CD4-positive, alpha-beta T cell treated with Interleukin-15 for 4 hours (primary cell): ENCODE measurements at places on chromosomes 16 and 17.

- DNase-seq: no peak
Measured at GRCh38 chr17:42010898-42011516, 6.2 kb downstream of the DNAJC7 start.

- no peak for DNase-seq
Measured at GRCh38 chr17:41544491-41544892, 16.4 kb upstream of the KRT19 start.

GRCh38 chr16:21566891-21567414, 32.4 kb upstream of the METTL9 start:
- DNase-seq: no peak

DNA sequence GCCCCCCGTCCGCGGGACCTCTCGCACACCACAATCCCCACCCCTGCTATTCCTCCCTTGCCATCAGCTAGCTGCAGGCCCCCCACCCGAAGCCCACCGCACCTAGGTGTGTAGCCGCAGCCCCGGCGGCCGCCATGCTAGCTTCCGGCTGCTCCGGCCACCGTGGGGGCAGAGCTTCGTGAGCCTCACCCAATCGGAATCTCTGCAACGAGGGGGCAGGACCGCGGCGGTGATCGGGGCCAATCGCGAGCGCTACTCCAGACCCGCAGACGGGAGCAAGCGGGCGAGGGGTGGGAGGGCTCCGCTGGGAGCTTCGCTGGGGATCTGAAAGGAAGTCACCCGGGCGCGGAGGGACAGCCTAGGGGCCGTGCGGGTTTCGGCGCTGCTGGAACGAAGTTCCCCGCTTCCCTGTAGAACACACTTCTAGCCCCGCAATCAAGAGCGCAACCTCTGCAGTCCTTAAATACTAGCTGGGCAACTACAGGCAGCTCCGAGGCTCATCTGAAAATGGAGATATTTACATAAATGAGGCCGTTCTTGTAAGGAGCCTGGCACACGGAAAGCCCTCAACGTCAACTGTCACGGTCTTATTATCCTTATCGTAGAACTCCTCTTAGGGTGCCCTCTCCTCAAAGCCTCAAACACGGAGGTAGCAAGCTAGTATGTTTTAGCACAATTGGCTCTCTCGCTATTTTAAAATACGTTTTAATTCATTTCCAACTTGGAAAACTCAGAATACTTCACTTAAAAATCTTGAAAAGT, at the start of gene PIGS:
PIGS (minus strand) TSS at position 164 of the 762 bp plus-strand sequence; CDS start at position 136, 28 bp downstream.
- DNase-seq: peak; percentile 88

GRCh38 chr16:50809561-50809960, 67.7 kb downstream of the CYLD start:
- no peak for DNase-seq

DNA sequence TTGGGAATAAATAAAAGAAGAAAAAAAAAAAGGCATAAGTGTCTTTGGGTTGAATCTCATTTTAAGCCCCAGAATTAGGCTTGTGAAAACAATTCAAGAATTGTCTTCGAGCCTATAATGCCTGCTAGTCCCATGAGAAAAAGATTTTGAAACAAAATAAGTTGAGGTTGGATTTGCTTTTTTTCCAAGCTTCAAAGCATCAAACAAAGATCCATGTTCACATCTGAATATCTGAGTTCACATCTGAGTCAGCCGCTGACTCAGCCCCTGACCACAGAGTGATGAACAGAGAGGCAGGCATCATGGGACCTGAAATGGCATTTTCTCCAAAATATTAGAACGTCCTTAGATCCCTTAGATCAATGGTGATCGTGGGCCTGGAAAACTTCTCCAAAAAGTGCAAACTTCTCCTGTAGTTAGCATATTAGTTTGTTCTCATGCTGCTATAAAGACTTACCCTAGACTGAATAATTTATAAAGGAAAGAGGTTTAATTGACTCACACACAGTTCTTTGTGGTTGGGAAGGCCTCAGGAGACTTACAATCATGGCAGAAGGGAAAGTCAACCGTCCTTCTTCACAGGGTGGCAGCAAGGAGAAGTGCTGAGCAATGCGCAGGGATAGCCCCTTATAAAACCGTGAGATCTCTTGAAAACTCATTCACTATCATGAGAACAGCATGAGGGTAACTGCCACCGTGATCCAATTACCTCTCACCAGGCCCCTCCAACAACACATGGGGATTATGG, 294.6 kb upstream of the HSBP1 start:
- DNase-seq: no peak

DNA sequence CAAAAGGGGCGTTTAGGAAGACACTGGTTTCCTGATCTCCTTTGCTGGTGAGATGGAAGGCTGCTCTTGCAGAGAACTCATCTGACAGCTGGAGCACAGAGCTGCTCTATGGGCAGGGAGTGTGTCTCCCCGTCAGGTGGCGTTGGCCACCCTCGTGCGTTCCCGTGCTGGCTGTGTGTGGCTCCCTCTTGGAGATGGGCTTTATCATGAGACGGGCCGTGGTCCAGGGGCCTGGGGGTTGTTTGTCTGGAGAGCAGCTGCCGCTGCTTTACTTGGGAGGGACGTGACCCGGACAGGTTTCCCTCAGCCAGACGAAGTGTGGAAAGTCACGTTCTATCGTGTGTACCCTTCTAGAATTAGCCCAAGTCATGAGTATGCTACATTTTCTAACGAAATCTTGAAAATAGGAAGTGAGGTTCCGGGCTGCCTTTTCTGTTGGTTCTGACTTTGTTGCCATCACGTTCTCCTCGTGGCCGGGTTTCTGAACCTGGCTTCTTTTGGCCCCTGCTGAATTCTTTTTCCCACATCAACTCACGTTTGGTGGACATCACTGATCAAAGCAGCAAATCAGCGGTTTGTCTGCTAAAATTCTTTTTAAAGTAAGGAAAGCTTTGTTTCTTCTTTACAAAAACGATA, 105.6 kb upstream of the CHMP6 start:
- DNase-seq: no peak

GRCh38 chr17:2943981-2944380, 119.4 kb downstream of the OR1D5 start:
- DNase-seq: no peak

- no peak for DNase-seq
Measured at GRCh38 chr17:57948555-57949420, 6.4 kb downstream of the CUEDC1 start.

DNA sequence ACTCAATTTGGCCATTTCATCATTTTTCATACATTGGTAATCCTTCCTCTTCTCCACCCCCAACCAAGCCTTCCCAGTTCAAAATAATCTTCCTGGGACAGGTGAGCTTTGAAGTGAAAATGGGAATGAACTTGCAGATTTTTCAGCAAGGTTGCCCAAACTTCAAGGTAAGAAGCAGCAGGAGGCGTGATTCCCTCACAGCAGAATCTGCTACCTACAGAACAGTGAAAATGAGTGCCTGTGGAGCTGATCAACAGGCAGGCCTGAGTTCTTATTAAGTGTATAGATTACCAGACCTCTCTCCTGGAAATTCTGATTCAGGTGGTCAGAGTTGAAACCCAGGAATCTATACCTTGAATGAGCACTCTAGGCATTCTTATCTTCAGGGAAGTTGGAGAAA, 356.6 kb downstream of the RBFOX1 start:
- no peak for DNase-seq

DNA sequence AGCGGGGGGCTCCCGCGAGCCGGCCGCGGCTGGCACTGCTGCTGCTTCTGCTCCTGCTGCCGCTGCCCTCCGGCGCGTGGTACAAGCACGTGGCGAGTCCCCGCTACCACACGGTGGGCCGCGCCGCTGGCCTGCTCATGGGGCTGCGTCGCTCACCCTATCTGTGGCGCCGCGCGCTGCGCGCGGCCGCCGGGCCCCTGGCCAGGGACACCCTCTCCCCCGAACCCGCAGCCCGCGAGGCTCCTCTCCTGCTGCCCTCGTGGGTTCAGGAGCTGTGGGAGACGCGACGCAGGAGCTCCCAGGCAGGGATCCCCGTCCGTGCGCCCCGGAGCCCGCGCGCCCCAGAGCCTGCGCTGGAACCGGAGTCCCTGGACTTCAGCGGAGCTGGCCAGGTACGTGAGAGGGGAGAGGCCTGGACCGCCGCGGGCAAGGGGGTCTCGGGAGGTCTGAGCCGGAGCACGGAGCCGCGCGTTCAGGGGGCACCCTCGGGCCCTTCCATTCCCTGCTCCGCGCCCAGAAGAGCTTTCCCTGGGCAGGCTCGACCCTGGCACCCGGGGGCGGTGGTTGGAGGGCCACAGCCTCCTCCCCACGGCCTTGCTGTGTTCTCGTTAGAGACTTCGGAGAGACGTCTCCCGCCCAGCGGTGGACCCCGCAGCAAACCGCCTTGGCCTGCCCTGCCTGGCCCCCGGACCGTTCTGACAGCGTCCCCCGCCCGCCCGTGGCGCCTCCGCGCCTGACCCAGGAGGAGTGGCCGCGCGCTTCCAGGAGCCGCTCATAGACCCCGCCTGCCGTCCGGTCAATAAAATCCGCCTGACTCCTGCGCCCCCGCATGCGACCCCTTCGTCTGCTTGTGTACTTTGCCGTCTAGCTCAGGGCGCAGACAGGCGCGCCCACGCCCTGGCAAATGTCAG, 591 bp downstream of the NPW start:
- DNase-seq: no peak

DNA sequence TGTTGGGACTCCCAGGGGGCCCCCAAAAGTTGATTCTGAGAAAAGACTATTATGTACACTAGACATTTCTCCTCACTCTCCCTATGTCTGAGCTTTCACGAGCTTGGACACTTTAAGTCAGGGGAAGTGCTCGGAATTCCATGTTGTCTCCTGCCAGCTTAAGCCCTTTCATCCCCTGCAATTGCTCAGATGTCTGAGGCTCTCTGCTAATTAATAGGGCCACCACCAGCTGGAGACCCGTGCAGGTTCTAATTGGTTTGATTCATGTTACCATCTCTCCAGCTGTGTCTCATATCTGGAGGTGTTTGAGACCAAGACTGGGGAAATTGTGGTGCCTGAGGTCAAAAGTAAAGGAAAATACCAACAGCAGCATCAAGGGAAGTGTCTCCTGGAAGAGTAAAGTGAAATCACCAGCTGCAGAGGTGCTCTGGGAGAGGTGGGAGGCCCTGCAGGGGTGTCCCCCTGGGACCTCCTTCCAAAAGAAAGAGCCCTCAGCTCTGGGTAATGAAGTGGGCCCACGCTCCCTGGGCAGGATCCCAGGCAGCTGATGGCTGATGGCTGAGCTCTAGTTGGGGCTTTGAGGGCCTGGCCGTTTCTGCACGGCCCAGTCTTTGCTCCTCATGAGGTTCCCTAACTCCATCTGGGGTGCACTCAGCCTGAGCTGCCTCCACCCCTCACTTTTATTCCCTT, 5.8 kb upstream of the UTS2R start:
- no peak for DNase-seq

GRCh38 chr16:48542020-48542473, 67.9 kb downstream of the N4BP1 start:
- no peak for DNase-seq

DNA sequence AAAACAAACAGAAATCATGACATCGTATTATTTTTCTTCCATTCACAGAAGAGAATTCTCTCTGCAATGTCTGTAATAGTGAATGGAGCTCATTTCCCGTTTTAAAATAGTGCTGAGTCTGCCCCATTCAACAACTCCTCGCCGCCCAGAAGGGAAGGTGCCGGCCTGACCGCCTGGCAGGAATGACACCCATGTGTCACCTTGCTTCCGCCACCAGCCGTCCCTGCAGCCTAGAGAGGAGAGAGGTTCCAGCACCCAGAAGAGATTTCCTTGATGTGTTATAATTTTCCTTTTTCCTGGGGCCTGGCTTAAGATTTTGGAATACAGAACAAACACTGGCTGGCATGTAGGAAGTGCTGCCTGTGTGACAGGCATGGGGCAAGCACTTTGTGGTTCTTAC, 60.0 kb downstream of the MEAK7 start:
- DNase-seq: no peak

DNA sequence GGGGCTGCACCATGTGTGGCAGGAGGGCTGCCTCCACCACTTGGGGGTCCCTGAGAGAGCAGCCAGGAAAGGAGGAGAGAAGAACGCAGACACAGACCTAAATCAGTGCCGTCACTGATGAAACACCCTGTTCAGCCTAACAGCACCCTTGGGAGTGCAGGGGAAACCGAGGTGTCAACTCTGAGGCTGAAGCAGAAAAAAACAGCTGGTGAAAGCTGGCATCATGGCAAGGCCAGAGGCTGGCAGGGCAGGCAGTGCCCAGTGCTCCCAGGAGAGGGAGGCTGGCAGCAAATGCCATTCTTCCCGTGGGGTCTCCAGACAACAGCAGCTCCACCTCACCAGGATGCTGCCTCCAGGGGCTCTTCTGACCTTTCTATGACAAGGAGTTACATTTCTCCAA, 23.1 kb downstream of the SPHK1 start:
- DNase-seq: no peak

GRCh38 chr17:49050611-49051010, 53.4 kb downstream of the IGF2BP1 start:
- no peak for DNase-seq

GRCh38 chr17:81295676-81296381, 722 bp upstream of the SLC38A10 start:
- peak; percentile 63 for DNase-seq

GRCh38 chr17:8606401-8606800, 24.1 kb downstream of the MYH10 start:
- DNase-seq: no peak

DNA sequence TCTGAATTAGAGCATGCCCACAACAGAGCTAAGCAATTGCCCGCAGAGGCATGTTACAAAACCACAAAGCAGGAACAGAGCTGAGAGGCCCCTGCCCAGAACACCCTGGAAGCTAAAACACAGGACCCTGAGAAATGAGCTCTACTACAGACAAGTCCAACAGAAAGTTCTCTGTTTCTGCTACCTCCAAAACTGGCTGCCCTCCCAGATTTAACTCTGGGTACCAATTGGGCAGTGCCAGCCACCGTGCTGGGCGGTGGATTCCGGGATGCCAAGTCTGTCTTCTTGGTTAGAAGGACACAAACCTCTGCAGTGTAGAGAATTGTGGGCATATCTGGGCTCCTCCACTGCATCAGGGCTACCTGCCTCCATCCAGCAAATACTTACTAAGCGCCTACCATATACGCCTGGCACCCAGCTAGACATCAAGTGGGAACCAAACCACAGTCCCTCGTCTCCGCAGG, 1.0 kb downstream of the CMTM4 start:
- DNase-seq: no peak

GRCh38 chr17:74478420-74479100, 12.1 kb downstream of the CD300A start:
- DNase-seq: no peak

- DNase-seq: no peak
Measured at GRCh38 chr16:53626811-53627210, 76.8 kb downstream of the RPGRIP1L start.

DNA sequence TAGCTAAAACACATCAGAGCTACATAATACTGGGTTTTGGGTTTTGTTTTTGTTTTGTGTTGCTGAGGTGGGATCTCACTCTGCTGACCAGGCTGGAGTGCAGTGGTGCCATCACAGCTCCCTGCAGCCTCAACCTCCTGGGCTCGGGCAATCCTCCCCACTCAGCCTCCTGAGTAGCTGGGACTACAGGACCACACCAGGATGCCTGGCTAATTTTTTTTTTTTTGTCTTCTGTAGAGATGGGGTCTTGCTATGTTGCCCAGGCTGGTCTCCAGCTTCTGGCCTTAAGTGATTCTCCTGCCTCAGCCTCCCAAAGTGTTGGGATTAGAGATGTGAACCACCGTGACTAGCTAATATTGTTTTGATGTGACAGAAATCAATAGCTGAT, 6.2 kb downstream of the MEAK7 start:
- DNase-seq: no peak

GRCh38 chr17:5942687-5943086, 127.5 kb upstream of the WSCD1 start:
- no peak for DNase-seq
